Fibroblast of the aortic adventitia (primary cell): ENCODE measurements at places on chromosomes 4 and X. TPM values are rescaled to one million over a fixed set of nuclear protein-coding genes. Genes with fewer than 3 reads are reported as not detected.

Gene SLC25A53
- 3.6 and 12.9 TPM in 2 replicates for total RNA-seq

Gene MTNR1A
- not detected in 2 replicates for total RNA-seq

Gene AKAP4
- under 0.01 TPM in 1 of 2 replicates, not detected in the other for total RNA-seq

Gene GAGE12E
- not detected in 2 replicates for total RNA-seq

Gene MAB21L2
- total RNA-seq, result 0.63 TPM in 1 of 2 replicates, not detected in the other

Gene OSTC
- 186 and 331 TPM in 2 replicates for total RNA-seq

Gene POLN
- total RNA-seq, result 3.7 and 4.9 TPM in 2 replicates

Gene FRG2
- not detected in 2 replicates for total RNA-seq

Gene GPR50
- total RNA-seq, result not detected in 2 replicates

Gene XAGE1A
- not detected in 2 replicates for total RNA-seq

Gene IQCM
- 0.16 and 0.27 TPM in 2 replicates for total RNA-seq

Gene PAQR3
- total RNA-seq, result 2.9 and 15.8 TPM in 2 replicates

Gene PPEF2
- total RNA-seq, result not detected in 2 replicates

Gene NXF3
- total RNA-seq, result 1.6 TPM in 1 of 2 replicates, not detected in the other

Gene ARX
- total RNA-seq, result not detected in 2 replicates

Gene RFC1
- total RNA-seq, result 38.9 and 78.5 TPM in 2 replicates

Gene IL15
- total RNA-seq, result 2.3 TPM in 2 replicates

Gene GPC3
- 16.4 TPM in 1 of 2 replicates, not detected in the other for total RNA-seq

Gene ARHGAP36
- not detected in 2 replicates for total RNA-seq

Gene MGST2
- 3.6 and 8.0 TPM in 2 replicates for total RNA-seq

Gene PCSK1N
- not detected in 2 replicates for total RNA-seq

Gene STARD8
- total RNA-seq, result 1.1 and 2.9 TPM in 2 replicates

Gene DOK7
- not detected in 2 replicates for total RNA-seq

Gene CENPVL2
- total RNA-seq, result 0.41 TPM in 1 of 2 replicates, not detected in the other

Gene SPANXN3
- total RNA-seq, result not detected in 2 replicates

Gene MAGEE2
- not detected in 2 replicates for total RNA-seq

Gene ZNF711
- 0.09 and 2.0 TPM in 2 replicates for total RNA-seq

Gene ARSH
- total RNA-seq, result not detected in 2 replicates

Gene POF1B
- not detected in 2 replicates for total RNA-seq

Gene CXCL11
- not detected in 2 replicates for total RNA-seq

Gene TRO
- 12.5 and 13.1 TPM in 2 replicates for total RNA-seq

Gene ATP2B3
- not detected in 2 replicates for total RNA-seq

Gene EPHA5
- 30.2 and 50.2 TPM in 2 replicates for total RNA-seq

Gene CT55
- total RNA-seq, result not detected in 2 replicates

Gene CT45A3
- not detected in 2 replicates for total RNA-seq

Gene USP51
- total RNA-seq, result 2.2 and 3.8 TPM in 2 replicates

Gene ADH1A
- total RNA-seq, result 0.27 TPM in 1 of 2 replicates, not detected in the other

Gene OPHN1
- total RNA-seq, result 5.6 and 9.4 TPM in 2 replicates

Gene FBXO8
- total RNA-seq, result 11.2 and 39.1 TPM in 2 replicates

Gene ARHGAP4
- 0.27 and 6.0 TPM in 2 replicates for total RNA-seq

Gene RHOXF1
- not detected in 2 replicates for total RNA-seq

Gene SOX3
- total RNA-seq, result not detected in 2 replicates

Gene TRMT10A
- total RNA-seq, result 8.9 and 9.6 TPM in 2 replicates

Gene PHKA2
- 8.3 and 9.2 TPM in 2 replicates for total RNA-seq

Gene SCRG1
- total RNA-seq, result 0.49 and 0.99 TPM in 2 replicates

Gene CYTL1
- total RNA-seq, result 12.5 TPM in 1 of 2 replicates, not detected in the other

Gene DUSP21
- not detected in 2 replicates for total RNA-seq

Gene HAUS3
- total RNA-seq, result 18.9 and 28.0 TPM in 2 replicates

Gene EVC2
- total RNA-seq, result 15.5 and 17.1 TPM in 2 replicates

Gene KCTD8
- 1.1 and 3.2 TPM in 2 replicates for total RNA-seq

Gene SMIM43
- total RNA-seq, result 0.45 and 1.1 TPM in 2 replicates

Gene RHOXF2B
- total RNA-seq, result not detected in 2 replicates

Gene SPANXB1
- not detected in 2 replicates for total RNA-seq

Gene SH3TC1
- 0.41 and 1.5 TPM in 2 replicates for total RNA-seq
